Stimulated activated CD4-positive, alpha-beta T cell treated with anti-CD3 and anti-CD28 coated beads, Interleukin-15, amount 100 ng/mL, for 1 hour (primary cell): ENCODE measurements at places on chromosomes 6 and 20.

DNA sequence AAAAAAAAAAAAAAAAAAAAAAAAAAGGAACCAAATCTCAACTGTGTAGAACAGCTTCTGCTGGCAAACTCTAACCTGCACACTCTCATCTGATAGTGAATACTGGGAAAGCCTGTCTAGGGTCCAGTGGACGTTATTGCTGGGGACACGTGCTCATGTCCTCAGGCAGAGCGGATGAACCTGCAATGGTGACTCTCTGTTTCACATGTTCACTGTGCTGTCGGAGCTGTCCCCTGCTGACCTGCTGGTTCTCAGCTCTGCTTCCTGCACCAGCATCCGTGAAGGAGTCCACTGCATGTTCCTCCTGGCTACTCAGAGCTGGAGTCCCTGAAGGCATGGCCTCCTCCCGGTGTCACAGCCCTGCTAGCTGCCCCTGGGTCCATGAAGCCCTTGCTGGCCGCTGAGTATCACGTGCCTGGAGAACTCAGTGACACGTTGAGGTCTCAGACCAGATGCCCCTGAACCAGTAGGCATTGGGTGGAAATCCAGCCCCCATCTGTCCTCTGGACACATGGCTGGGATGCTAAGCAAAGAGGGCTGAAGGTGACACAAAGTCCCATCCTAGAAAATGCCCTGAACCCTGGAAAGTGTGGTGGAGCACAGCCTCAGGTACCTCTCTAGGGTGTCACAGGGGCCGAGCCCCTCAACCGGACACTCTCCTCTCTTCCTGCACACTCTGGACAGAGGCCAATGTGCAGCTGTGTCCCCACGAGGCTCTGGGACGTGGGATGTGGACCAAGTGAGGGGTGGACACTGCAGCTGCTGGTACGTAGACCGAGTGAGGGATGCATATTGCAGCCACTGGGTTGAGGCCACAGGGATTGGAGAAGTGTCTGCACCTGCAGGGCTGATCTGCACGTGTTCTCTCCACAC lies 54.9 kb upstream of the FRMD1 start:
- no peak for DNase-seq

DNA sequence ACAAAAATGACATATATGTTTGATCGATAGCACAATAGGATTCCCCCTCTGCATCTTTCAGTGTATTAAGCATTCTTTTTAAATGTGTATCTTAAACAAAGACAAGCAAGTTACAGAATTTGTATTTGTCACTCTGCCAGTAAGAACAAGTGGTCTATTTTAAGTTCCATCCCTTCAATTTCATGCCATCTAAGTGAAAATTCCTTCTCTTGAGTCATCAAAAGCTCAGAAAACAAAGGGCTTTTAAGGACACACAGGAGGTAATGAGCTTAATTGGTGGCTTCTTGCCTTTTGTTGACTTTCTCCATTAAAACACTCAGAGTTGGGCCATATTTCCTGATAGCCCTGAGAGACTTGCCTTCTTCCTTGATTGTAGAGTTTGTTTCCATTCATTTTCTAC lies 547.8 kb downstream of the TENT5A start:
- no peak for DNase-seq

- DNase-seq = no peak
Measured at GRCh38 chr6:165961233-165961632, 206.4 kb downstream of the TBXT start.

- no peak for DNase-seq
Measured at GRCh38 chr6:109669811-109670210, 21.2 kb downstream of the AK9 start.
